Ascending aorta (tissue), 2 donors: ENCODE measurements at places on chromosomes 2 and 18. TPM values are rescaled to one million over a fixed set of nuclear protein-coding genes. Genes with fewer than 3 reads are reported as not detected.

Gene MLPH
- 91.0 TPM for total RNA-seq

Gene ANKRD36C
- 12.1 TPM for total RNA-seq

Gene COLEC11
- 0.75 TPM for total RNA-seq

DNA sequence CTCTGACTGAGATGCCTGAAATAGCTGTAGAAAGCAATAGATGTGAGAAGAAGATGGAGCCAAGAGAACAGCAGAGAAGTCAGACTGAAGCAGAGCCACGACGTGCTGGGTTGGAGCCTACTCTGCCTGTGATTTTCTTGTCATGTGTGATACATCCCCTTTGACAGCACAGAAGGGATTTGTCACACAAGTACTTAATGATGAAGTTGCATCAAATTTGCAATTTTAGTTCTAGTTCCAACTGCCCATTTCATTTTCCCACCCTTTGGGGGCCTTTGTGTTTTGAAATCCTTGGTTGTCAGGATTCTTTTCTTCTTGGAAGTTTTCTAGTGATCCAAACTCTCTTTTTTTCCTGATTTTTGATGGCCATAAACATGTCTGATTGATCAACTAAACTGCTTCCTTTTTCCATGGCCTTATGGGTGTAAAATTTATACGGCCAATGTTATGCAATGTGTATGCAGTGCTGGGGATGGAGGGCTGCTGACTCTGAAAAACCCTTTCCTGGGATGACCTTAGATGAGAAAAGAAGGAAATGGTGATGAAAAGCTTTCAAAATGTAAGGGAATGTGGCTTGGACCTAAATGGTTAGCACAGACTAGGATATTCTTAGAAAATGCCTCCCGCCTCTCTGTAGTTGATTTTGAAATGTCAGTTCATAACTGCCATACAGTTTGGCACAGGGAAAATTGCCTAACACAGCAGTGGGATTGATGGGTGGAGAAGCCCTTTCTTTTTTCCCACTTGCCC is 9.6 kb upstream of the B3GNT2 start:
- H3K27me3 ChIP-seq = no peaks in the 10 kb centered on the region
- no peak overlapping the region for H3K27ac ChIP-seq
- DNase-seq = no peak
- no peaks in the 10 kb centered on the region for H3K36me3 ChIP-seq
- no peak overlapping the region for H3K4me3 ChIP-seq

DNA sequence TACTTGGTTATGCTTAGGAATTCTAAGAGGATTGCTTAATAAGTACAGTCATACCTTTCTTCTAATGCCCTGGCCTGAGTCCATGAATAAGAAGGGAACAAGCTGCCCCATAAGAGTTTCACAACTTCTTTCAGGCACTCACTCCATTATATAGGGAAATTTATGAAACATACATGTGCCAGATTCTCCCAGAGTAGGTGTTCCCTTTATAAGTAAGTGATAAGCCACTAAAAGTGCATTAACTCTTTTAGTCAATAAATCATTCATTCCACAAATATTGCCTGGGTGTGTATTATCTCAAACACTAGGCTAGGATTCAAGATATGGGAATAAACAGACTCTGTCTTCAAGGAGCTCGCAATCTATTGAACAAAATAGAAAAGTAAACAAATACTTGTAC is 84.5 kb upstream of the RBBP8 start:
- H3K36me3 ChIP-seq = no peaks in the 10 kb centered on the region
- no peaks in the 10 kb centered on the region for H3K27me3 ChIP-seq
- DNase-seq = no peak
- H3K27ac ChIP-seq = no peak overlapping the region
- H3K4me1 ChIP-seq = no peaks in the 10 kb centered on the region

GRCh38 chr2:74050151-74050550 is 65.4 kb downstream of the TET3 start:
- H3K27ac ChIP-seq = no peak overlapping the region
- DNase-seq = no peak
- no peak overlapping the region for H3K4me3 ChIP-seq
- no peaks in the 10 kb centered on the region for H3K4me1 ChIP-seq
- no peaks in the 10 kb centered on the region for H3K27me3 ChIP-seq
- peaks cover 4% of the 10 kb centered on the region for H3K36me3 ChIP-seq
